NCI-H1694 treated with DMSO at 0.1 percent for 48 hours (cell line): ENCODE measurements at places on chromosomes 5 and 9.

- no peak for DNase-seq
Observed at GRCh38 chr5:54013556-54014194, 296.7 kb downstream of the ARL15 start.

- DNase-seq = no peak
Observed at GRCh38 chr9:111851553-111851952, 45.1 kb upstream of the UGCG start.

DNA sequence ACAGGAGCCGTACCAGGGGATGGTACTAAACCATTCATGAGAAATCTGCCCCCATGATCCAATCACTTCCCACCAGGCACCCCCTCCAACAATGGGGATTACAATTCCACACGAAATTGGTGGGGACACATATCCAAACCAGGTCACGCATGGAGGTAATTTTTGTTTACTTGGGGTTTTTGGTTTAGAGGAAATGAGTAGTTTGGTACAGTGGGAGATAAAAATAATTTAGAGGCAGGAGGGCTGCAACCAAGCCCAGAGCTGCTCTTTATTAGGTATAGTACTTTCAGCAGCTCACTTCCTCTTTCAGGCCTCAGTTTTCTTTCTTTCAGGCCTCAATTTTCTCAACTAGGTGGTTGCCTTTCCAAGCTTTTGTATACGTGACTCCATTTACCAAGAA lies 23.2 kb downstream of the PRUNE2 start:
- no peak for DNase-seq

DNA sequence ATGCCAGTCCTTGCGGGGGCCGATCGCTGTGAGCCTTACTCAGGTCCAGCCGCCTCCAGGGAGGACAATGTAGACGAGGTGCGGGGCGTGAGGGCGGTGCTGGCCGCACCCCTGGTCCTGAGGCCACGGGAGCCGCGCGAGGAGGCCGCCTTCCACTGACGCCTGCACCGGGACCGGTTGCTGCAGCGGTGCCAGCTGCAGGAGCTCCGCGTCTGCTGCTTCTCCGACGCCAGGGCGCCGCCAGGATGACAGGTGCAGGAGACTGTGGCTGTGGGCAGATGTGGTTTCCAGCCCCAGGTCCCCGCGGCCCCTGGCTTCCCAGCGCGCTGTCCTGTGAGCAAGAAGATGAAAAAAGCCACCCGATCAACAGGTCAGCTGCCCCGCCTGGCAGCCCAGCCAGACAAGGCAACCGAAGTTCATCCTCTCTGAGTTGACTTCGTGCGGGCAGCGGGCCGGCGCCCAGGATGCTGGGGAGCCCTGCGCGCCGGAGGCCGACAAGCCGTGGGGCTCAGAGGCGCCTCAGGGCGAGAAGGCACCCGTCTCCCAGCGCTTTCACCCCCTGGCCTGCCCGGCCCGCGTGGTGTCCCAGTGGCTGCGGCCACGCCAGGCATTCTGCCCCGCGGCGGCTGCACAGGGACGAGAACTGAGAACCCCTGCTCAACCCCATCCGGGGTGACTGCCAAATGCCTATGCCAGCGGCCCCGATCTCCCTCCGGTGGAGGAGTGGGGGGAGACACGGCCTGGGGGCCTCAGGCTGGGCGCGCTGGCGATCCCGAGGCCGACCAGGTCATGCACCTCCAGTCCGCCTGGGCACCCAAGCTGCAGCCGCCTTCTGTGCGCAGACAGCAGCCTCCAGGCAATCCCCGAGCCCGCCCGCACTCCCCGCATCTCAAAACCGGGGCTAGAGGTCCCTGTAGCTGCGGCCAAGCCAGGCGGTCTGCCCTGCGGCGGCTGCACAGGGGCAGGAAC lies 43.4 kb upstream of the BICD2 start:
- no peak for DNase-seq

DNA sequence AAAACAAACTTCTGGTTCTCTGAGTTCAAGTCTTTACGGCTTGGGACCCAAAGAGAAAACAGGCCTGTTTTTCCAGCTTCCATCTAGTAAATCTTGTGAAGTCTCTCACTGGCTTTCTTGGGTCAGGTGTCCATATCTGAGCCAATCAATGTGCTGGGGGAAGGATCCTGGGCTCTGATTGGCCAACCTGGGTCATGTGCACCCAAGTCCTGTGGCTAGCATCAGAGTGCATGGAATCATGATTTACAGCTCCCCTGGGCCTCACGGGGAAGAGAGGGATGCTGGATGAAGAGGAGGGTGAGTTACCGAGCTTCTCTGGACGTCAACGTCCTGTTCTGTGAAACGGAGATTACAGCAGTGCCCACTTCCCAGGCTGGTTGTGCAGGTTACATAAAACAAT lies 19.4 kb downstream of the CXCL14 start:
- DNase-seq = no peak

- no peak for DNase-seq
Observed at GRCh38 chr5:96459313-96460121, 26.5 kb upstream of the PCSK1 start.

DNA sequence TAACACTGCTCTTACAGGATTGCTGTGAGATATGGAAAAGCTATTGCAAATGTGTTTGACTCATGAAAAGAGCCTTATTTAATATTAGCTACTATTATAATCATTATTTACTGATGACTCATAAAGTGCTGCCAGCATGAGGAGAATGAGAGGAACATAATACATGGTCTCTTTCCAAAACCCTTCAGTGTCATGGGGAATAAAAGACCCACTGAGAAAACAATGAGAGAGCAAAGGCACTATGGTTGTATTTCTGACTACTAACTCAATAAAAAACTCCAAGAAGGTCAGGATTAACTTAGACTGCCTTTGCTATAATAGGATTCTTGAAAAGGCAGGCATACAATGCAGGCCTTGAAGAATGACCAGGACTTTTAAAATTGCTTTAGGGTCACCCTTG lies 633.5 kb downstream of the DTWD2 start:
- DNase-seq = no peak

GRCh38 chr5:141904551-141904950 lies 19.1 kb upstream of the DELE1 start:
- no peak for DNase-seq

DNA sequence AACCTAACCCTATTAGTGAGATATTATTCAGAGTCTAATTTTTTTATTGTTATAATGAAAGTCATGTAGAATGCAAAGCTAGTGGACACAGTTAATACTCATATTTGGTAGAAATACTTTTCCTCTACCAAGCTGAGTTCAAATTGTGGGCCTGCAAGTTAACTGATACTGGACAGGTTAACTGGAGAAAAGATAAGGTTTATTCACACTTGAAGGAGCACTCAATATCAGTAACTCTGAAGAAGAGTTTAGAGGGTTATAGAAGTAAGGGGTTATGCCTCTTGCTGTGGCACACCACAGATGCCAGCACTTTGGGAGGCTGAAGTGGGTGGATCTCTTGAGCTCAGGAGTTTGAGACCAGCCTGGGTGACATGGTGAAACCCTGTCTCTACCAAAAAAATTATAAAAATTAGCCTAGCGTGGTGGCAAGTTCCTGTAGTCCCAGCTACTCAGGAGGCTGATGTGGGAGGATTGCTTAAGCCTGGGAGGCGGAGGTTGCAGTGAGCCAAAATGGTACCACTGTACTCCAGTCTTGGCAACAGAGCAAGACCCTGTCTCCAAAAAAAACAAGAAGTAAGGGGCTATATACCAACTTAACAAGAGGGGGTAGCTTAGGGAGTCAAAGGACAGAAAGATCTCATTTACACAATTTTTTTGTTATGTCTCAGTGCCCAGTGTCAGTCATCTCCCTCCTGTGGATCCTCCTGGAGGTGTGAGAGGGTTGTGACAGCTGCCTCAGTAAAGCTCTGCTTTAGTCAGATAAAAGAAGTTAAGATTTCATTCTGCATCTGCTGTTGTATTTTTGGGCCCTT lies 121.2 kb upstream of the GRHPR start:
- DNase-seq = no peak

DNA sequence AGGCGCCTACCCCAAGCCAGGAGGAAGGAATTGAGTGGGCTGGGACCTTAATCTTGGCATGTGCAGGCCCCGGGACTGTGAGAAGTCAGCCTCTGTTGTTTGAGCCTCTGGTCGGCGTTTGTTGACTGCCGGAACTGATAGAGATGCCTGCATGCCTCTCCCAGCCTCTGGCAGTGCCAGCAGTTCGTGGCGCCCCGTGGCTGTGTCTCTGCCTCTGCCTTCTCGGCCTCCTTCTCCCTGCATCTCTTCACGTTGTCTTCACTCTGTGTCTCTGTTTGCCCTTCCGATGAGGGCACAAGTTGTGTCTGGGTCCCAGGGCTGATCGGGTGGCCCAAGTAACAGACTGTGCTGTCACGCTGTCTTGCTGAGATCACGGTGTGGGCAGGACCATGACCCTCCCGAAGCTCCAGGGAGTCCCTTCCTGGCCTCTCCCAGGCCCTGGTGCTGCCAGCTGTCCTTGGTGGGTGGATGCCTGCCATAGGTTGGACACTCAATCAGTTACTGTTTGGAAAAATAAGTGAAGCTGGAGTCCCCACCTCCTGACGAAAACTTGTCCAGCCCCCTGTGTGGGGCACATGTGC lies 133.5 kb upstream of the LPCAT1 start:
- no peak for DNase-seq

DNA sequence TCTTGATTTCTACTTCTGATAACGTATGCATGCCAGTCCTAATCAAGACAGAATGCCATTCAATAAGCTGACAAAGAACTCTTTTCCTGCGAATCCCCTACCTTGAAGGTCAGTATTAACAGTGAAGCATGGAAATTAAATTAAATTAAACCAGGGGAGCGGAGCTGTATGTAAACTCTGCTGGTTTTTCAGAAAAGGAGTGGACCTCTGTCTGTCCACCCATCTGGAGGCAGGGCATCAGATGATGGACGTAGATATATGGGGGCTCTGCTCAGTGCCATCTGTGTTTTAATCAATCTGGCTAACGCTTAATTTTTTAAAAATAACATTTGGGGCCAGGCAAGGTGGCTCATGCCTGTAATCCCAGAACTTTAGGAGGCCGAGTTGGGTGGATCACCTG lies 101.9 kb downstream of the ROR2 start:
- DNase-seq = no peak

- no peak for DNase-seq
Observed at GRCh38 chr5:4374866-4375265, 765.3 kb upstream of the ADAMTS16 start.

DNA sequence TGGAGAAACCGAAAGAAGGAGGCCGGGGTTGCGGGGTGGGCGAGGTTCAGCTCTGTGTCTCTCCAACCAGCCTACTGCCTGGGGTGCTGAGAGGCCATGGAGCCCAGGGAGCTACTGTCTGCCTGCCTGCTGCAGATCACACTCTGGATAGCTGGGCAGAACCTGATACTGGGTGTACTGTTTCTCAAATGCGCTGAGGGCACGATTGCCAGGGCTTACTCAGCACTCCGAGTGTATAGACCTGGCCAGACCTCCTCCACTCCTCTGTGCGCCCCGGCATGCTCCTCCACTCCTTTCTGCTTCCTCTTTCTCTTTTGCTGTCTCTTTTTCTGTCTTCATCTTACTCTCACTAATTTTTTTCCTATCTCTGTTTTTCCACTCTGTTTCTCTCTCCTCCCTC lies 215.1 kb downstream of the PAPPA start:
- DNase-seq = no peak

DNA sequence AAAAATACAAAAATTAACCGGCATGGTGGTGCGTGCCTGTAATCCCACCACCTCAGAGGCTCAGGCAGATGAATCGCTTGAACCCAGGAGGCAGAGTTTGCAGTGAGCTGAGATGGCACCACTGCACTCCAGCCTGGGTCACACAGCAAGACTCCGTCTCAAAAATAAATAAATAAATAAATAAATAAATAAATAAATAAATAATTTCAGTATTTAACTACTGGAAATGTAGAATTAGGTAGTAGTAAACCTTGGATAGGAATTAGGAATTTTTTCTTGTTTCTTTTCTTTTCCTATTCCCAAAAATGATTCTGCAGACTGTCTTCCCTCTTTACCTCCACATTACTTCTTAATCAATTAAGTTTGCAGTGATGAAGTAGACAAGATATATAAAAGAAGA lies 103.2 kb downstream of the PLK2 start:
- DNase-seq = no peak

- DNase-seq = no peak
Observed at GRCh38 chr5:5270958-5271785, 131.0 kb downstream of the ADAMTS16 start.

DNA sequence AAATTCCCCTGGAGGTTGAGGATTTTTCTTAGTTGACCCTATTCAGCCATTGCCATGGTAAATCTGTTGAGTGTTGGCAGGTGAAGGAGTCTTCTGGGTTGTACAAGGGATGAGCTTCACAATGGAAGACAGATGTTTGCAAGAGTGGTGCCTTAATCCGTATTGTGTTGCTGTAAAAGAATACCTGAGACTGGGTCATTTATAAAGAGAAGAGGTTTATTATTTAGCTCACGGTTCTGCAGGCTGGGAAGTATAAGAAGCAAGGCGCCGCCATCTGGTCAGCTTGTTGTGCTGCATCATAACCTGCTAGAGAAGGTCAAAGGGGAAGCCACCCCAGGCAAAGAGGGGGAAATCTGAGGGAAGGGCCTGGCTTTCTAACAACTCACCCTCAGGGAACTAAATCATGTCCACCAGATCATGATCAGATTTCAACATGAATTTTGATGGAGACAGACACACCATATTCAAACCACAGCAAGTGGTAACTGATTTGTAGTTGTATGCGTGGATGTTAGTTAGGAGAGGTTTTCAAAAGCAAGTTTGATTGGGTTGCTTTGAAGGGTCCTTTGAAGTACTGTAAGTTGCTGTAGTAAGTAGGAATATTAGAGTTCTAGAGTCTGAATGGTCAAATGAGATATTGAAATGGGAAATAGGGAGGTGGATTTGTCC lies 2.5 kb downstream of the TNPO1 start:
- DNase-seq = peak; percentile 67

DNA sequence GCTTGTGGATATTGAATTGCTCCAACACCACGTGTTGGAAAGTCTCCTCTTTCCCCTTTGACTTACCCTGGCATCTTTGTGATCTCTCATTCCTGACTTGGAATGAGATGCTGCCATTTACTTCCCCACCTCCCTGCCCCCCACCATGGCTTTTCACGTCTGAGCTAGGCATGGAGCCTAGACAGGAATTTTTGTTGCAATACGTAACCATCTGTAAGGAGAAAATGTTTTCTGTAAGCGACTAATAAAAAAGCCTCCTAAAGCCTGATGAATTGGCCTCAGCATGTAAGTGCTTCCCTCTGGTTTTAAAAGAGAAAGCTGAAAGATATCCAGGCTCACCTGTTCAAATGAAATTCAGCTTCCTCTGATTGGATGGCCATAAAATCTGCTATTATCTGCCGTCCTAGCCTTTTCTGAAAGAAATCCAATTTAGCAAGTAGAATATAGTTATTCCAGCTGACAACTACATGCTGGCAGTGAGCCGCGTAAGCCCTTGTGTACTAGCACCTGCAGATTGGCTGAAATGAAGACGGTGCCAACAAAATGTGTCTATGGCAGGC lies 200.1 kb downstream of the NSG2 start:
- DNase-seq = no peak

DNA sequence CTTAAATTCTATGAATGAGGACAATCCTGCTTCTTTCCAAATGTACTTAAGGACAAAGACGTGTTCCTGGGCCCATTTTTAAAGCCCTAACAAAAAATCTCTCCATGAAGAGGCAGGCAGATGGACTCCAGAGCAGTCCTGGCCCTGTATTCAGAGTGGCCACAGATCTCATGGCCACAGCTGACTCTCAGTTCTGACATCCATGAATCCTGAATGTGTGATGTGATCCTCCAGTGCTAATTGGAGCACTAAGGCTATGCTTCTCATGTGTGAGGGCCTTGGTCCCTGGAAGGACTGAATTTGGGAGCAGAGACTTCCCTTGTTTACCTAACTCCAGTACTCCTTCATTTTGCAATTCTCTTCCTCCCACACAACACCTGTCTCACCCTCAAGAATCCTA lies 373.0 kb downstream of the AGTPBP1 start:
- no peak for DNase-seq
